Type B pancreatic cell (in vitro differentiated cells): ENCODE measurements at places on chromosomes 16 and 17. TPM values are rescaled to one million over a fixed set of nuclear protein-coding genes. Genes with fewer than 3 reads are reported as not detected.

The PIMREG gene
- total RNA-seq = 7.6 and 45.1 TPM in 2 replicates

The FZD2 gene
- 3.6 and 54.4 TPM in 2 replicates for total RNA-seq

DNA sequence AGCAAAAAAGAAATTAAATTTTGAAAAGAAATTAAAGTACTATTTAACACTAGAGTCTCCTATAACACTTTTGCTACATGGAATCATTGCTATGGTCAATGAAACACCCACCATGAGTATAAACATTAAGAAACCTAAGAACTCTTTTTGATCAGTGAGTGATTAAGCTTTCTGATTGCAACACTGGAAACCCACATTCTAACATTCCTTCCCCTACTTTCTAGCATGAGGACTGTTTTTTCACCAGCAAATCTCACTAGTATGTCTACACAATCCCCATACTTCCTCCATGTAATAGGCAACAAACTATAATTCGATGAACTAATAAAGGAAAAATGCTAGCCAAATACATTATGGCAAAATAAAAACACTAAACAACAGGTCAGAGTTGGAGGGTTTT, 54.7 kb downstream of the SKAP1 start:
- no peak for DNase-seq

DNA sequence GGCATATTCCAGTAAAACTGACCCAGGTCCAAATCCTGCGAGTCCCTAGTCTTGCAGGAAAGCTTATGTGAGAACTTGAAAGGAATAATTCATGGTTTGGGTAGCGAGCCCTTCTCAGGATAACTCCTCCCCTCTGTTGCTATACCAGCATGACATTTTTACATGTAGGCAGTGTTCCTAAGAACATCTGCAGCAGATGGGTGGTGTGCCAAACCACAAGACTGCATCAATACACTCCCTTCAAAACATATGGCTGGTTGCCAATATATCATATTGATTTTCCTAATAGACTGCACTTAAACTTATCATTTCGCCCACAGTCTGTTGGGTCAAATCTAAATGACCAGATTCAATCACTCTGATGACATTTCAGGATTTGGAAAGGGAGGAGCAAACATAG, 19.9 kb downstream of the PSME3IP1 start:
- DNase-seq = no peak

The IL17C gene
- total RNA-seq = 0.39 TPM in 1 of 2 replicates, not detected in the other

- DNase-seq = no peak
Observed at GRCh38 chr17:45934044-45934979, 40.0 kb downstream of the MAPT start.

DNA sequence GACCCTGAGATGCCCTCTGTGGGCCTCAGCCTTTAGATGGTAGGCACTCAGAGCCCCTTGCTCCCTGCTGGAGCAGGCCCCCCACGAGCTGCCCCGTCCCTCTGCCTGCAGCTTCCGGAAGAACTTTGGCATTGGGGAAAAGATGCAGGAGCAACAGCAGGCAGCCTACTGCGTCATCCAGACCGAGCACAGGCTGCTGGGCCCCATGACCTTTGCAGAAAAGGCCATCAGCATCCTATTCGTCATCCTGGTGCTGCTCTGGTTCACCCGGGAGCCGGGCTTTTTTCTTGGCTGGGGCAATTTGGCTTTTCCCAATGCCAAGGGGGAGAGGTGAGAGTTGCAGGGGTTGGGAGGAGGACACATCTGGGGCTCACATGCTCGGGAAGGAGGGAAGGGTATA, 12.7 kb upstream of the FOXN1 start:
- no peak for DNase-seq

GRCh38 chr17:34616148-34616547, 36.8 kb downstream of the TMEM132E start:
- no peak for DNase-seq

- DNase-seq = no peak
Observed at GRCh38 chr17:60135951-60136666, 13.7 kb upstream of the CA4 start.

- DNase-seq = peak; percentile 18
Observed at GRCh38 chr17:50853781-50854180, 12.4 kb downstream of the TOB1 start.

DNA sequence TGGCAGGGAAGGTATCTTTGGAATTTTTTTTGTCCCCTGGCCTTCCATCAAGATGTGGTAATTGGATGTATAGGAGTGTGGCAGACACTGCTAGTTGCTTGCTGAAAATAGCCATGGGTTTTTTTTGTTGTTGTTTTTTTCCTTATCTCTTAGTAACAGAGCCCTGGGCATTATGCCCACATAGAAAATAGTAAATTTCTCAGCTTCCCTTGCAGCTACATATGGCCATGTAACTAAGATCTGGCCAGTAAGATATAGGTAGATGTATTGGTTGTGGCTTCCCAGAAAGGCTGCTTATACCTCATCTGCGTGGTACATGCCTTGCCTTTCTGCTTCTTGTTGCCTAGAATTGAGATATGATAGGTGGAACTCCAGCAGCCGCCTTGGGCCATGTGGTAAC, 349.9 kb downstream of the CPPED1 start:
- no peak for DNase-seq

DNA sequence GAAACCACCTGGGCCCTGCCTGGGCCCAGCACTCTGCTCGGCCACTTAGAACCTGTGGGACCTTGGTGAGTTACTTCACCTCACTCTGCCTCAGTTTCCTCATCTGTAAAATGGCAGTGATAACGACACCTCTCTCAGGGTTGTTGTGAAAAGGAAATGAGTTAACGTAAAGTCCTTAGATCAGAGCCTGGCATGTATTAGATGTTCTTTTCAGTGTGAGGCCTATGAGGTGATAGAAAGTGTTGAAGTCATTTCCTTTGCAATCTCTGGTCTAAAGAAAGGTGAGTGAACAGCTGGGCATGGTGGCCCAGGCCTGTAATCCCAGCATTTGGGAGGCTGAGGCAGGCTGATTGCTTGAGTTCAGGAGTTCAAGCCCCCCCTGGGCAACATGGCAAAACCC, 51.7 kb upstream of the LGALS9 start:
- DNase-seq = no peak

GRCh38 chr16:86949630-86950029, 367.6 kb downstream of the C16orf95 start:
- DNase-seq = no peak

GRCh38 chr16:47732523-47733111, 271.5 kb downstream of the PHKB start:
- no peak for DNase-seq

DNA sequence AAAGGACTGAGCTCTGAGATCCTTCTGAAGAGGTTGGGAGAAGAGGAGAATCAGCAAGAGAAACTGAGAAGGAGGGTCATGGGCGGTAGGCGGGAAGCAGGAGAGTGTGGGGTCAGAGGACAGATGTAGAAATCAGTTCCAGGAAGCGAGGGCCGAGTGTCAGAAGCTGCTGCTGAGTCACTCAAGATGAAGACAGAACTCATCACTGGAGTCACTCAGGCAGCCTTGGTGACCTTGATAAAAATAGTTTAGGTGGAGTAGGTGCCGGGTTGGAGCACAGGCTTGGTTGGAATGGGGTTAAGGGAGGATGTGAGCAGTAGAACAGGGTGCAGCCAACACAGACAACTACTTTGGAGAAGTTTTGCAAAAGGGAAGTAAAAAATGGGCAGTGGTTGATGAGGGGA, 6.1 kb upstream of the ITGAM start:
- DNase-seq = no peak

GRCh38 chr17:12209632-12210191, 189.0 kb downstream of the MAP2K4 start:
- DNase-seq = no peak

The HBQ1 gene
- total RNA-seq = 1.1 and 1.5 TPM in 2 replicates

- DNase-seq = no peak
Observed at GRCh38 chr16:6483469-6484033, 849.1 kb upstream of the RBFOX1 start.

GRCh38 chr17:73271072-73271471, 9.4 kb upstream of the CPSF4L start:
- no peak for DNase-seq

DNA sequence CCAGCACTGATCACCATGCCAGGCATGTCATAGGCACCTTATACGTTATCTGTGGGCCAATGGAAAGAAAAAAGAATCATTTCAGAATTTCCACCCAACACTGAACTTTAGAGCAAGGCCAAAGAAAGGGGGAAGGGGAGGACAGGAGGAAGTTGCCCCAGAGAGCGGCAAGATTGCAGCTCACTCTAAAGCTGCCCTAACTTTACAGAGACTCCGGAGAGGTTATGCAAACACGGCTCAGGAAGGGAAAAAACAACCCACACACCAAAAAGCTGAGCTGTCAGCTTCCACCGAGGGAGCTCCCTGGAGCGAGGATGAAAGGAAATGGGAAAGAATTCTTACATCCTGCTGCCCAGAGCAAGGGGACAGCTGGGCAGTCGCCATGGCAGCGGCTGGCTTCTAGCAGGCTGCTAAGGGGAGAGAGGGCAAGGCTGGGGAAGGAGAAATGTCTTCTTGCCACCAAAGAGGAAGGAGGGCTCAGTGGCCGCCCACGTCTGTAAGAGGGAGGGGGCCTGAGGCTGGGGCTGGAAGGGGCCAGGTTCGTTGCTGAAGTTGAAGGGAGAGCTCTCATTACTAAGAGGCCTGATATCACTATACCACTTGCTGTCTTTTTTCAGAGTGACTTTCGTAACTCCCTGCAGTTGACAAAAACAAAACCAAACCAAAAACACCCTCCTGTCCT, 18.2 kb downstream of the COTL1 start:
- DNase-seq = no peak

DNA sequence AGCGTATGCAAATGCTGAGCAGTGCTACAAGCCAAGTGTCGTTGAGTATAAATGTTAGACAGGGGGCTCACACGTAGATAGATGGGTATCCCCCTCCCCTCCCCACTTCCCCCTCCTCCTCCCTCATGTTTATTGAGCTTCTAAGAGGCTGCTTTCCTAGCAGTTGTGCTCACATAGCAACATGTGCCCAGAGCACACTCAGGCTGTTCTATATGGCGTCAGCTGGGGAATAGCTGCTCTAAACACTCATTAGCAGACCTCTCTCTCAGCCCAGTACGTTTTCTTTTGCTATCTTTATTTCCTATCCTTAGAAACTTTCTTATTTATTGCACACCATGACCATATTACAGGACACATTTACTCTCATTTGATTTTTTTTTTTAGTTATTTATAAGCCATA, 1.8 kb downstream of the KCNJ2 start:
- DNase-seq = no peak

GRCh38 chr16:66741950-66742808, 9.2 kb downstream of the DYNC1LI2 start:
- no peak for DNase-seq

- DNase-seq = no peak
Observed at GRCh38 chr17:14270508-14270907, 30.4 kb upstream of the HS3ST3B1 start.

GRCh38 chr17:28433721-28434120, 27.7 kb upstream of the SLC46A1 start:
- no peak for DNase-seq

- DNase-seq = no peak
Observed at GRCh38 chr17:7014995-7015958, 2.9 kb downstream of the RNASEK start.

The ATP1B2 gene
- total RNA-seq = 1.9 and 4.8 TPM in 2 replicates

DNA sequence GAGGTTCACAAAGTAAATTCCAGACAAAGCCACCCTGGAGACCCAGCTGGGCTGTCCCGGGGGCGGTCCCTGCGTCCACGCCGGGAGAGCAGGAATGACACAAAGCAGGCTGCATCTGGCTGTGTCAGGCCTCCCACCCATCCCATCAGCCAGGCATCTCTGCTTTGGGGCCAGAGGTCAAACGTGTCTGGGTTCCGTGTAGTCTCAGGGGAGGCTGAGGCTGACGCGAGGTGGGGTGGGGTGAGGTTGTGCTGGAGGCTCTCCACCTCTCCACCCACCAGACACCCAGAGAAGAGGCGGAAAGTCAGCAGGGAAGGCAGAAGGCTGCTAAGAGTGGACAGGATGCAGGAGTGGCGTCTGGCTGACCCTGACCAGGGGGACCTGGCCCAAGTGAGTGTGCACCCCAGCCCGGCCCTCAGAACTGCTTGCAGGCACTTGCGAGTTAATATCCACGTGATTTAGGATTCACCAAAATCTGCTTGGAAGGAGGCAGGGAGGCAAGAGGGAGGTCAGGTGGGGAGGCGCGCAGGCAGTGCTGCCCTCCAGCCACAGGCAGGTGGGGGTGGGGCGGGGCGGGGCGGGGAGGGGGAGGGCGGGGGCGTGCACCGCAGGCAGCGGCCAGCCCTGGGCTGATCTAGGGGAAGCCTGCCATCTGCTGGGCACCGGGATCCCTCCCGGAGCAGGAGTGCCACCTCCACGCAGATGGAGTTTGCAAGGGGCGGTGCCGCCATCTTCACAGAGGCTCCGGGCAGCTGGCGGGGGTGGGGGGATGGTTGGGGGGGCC, 44.3 kb downstream of the TBC1D16 start:
- DNase-seq = peak; percentile 86

- no peak for DNase-seq
Observed at GRCh38 chr17:47741793-47742145, 8.7 kb downstream of the TBX21 start.

The GUCY2D gene
- 0.29 and 0.43 TPM in 2 replicates for total RNA-seq

DNA sequence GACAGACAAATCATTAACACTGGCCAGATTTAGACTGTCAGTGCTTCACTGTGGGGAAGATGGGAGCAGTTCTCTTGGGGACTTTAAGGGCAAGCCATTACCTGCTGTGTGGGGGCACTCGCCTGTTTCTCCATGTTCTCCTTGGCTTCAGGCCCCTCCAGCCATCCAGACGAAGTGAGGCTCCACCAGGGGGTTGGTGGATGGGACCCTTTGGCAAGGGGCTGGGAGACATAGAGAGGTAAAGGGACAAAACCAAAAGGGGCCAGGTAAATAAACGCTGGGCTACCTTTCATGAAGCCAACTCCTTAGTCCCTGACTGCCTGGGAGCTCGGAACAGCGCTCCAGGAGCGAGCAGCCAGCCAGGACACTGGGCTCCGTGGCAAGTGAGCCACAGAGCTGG, 14.0 kb downstream of the TBX4 start:
- DNase-seq = no peak

DNA sequence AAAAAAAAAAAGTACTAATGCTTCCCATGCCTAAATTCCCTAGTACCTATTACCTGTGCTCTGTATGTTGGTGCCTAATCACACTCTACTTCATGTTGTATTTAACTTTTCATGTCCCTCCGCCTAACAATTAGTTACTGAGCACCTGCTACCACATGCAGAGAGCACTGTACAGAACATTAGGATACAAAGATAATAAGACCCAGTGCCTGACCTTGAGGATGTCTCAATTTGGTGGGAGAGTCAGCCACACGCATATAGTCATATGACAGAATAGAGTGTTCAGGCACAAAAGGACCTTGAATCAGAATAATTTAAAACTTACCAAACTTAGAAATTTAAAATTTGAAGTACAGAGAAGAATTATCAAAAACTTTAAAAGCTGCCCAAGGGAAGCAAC, 42.1 kb downstream of the USP31 start:
- DNase-seq = no peak
